ENCODE measurements at places on chromosomes 6 and 20. TPM values are rescaled to one million over a fixed set of nuclear protein-coding genes. Genes with fewer than 3 reads are reported as not detected.

The HAO1 gene
- polyA plus RNA-seq = not detected

The AIF1 gene
- 35.2 TPM for polyA plus RNA-seq

The DDO gene
- polyA plus RNA-seq = 0.38 TPM

The FOXA2 gene
- polyA plus RNA-seq = not detected

The KPNA5 gene
- 11.6 TPM for polyA plus RNA-seq

The ANGPT4 gene
- 0.03 TPM for polyA plus RNA-seq

The ID4 gene
- 4.2 TPM for polyA plus RNA-seq

The FNDC11 gene
- polyA plus RNA-seq = 0.36 TPM

The STMN3 gene
- polyA plus RNA-seq = 17.0 TPM

The C6orf58 gene
- not detected for polyA plus RNA-seq

The GNMT gene
- polyA plus RNA-seq = 0.52 TPM

The GABRR1 gene
- polyA plus RNA-seq = 1.1 TPM

The PERP gene
- 0.56 TPM for polyA plus RNA-seq

The TDRD6 gene
- 1.8 TPM for polyA plus RNA-seq

The MRPL18 gene
- polyA plus RNA-seq = 69.9 TPM

The NEURL2 gene
- 15.4 TPM for polyA plus RNA-seq

The CCN6 gene
- polyA plus RNA-seq = 0.12 TPM

The SAMD10 gene
- polyA plus RNA-seq = 2.5 TPM

The SLC35F1 gene
- polyA plus RNA-seq = 2.3 TPM

The HSPA1B gene
- polyA plus RNA-seq = 52.8 TPM

The MYCT1 gene
- polyA plus RNA-seq = 21.0 TPM

The MYBL2 gene
- polyA plus RNA-seq = 26.4 TPM

The ZNF311 gene
- polyA plus RNA-seq = 2.2 TPM

The CCDC170 gene
- polyA plus RNA-seq = 0.60 TPM

All from muscle of back (tissue), 13 donors.